ENCODE measurements at places on chromosomes 2 and 18.

DNA sequence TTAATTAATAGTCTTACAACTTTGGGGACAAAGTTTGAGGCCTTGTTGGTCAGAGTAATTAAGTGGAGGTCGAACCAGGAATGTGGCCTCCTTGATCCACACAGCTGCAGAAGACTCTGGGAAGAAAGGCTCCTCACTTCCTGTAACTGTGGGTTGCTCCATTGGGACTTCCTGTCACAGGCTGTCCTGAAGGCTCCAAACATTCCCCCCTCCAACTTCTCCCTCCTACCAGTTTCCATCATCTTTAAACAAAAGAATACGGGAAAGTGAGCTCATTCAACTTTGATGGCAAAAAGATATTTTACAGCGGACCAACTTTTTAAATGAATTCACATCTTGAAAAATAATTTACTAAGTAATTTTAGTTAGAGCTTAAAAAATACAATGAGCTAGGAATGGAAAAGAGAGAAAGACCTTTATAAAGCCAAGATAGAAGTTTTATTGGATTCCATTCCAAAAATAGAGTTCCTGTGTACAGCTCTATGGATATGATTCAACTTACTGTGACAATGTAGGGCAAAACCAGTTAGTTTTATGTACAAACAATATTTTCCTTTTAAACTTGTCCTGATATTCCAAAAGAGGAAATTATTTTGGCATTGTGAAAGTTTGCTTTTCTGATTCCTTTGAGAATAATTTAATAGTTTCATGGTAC lies 212.0 kb upstream of the NABP1 start:
- no peak for DNase-seq

DNA sequence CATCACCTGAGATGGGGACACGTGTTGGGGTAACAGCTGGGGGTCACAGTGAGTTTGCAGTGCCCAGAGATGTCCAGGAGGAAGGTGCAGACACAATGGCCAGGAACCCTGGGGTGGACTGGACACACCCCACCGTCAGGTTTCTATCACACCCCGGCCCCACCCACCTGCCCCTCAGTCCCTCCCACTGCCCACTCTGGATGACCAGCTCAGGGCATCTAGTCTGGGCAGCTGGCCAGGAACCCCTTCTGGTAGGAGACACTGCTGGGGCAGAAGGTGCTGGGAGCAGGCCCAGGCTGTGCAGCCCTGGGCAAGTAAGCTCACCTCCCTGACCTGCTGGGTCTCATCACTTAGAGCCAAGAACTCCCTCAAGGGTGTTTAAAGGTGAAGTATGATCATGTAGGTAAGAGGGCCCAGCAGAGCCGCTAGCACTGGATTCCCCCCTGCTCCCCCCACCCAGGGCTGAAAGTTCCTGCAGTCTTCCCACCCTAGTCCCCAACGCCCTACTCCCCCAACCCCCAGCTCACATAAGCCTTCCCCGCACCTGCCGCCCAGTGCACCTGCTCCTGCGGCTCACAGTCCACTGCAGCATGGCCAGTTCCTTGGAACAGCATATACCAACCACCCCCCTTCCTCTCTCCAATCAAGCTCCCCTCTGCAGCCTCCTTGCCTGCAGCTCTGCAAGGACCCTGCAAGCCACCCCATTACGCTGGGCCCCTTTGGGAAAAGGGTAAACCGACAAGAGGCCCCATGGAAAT lies 17.3 kb downstream of the BIN1 start:
- DNase-seq = no peak

GRCh38 chr18:63373161-63373560 lies 6.2 kb upstream of the KDSR start:
- no peak for DNase-seq

DNA sequence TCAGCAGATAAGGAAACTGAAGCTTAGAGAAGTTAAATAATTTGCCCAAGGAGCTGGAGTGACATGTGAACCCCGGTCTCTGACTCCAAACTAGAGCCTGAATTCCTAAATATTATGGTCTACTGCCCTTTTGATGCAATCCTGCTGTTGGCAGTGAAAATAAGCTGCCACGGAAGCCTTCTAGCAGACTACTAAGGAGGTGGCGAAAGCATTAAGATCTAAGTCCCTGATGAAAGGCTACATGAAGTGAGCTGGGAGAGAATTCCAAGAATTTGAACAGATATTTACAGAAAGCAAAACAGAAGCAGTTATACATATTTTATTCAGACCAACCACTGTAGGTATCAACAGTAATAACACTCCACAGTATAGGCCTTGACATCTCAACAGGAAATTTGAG lies 28.1 kb downstream of the TRMT61B start:
- no peak for DNase-seq

GRCh38 chr18:8063733-8064132 lies 496.6 kb downstream of the PTPRM start:
- DNase-seq = no peak

GRCh38 chr2:26860211-26860850 lies 12.4 kb downstream of the DPYSL5 start:
- DNase-seq = no peak

DNA sequence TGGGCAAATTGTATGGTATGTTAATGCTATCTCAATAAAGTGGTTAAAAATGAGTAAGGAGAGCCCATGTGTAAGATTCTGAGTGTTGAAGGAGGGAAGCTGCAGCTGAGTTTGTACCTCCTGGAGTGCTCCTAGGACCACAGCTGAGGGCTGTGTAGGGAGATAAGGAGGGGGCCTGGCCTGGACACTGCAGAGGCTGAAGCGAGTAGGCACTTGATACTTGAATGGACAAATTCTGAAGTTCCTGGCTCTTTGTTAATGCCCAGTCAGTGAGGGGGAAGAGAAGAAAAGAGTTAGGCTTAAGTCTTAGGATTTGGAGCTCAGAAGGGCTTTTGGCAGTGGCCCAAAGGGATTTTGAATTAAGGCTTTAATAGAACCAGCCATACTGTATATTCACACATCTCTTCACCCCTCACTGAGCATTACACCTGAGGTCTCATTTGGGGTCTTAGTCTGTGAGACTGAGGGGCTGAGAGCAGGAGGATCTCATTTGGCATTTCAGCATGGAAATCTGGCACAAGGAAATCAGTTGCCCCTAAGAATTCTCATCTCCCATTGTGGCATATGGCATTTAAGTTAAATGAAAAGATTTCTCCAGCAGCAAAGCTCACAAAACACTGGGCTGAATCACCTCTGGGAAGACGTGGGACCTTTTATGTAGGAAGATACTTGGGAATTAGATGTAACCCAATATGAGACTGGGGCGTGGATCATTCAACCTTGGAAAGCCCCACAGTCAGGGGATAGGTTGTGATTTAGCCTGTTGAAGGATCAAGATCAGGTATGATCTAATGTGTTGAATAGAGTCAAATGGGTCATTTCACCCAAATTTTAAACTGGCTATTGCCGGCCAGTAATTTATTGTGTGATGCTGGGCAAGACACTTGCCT lies 46.8 kb downstream of the LIPG start:
- DNase-seq = no peak

DNA sequence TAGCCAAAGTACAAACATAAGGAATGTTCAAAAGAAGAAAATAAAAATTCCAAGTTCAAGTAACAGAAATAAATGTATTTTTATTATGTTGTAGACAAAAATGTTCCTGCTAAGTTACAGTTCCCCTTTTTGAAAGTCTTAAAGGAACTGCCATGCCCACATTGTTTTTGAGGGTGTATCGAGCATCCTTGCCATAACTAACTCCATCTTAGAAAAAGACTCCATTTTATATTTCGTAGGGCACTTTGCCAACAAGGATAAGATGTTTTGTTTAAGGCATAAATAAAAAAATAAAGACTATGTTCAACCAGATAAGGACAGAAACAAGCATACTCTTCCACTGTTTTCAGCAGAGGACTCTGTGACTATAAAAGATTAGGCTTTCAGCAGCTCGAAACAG lies 67.3 kb downstream of the TMEM237 start:
- no peak for DNase-seq

- no peak for DNase-seq
These were observed 9.0 kb upstream of the SFXN5 start for GRCh38 chr2:73080321-73081131.

DNA sequence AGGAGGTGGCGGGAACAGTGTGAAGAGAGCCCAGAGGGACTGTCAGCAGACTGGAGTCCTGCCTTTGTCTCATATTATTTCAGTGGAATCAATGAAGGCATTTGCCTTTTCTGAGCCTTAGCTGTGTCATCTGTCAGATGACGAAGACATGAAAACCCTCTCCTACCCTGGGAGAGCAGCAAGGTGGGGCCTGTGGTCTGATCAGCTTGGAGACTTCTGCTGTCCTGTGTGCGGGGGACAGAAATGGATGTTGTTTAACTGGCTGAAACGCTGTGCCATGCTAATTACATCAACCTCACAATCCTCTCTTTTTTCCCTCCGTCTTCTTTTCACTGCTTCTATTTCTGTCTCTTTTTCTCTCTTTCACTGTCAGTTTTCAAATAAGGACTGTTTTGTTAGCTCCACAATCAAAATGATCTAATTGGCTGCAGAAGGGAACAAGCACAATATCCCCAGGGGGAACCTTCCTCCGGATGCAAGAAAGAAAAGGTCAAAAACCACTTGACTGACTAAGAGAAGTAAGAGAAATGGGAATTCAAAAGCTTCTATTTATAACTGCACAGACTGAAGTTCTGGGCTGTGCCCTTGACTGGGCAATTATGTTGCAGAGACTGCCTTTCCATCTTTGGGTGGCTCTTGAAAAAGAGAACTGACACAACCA lies 340.1 kb downstream of the CLIP4 start:
- DNase-seq = no peak

- no peak for DNase-seq
These were observed 124.7 kb upstream of the ZNF516 start for GRCh38 chr18:76619621-76620315.

GRCh38 chr18:25630682-25631081 lies 278.7 kb upstream of the ZNF521 start:
- no peak for DNase-seq

- DNase-seq = no peak
These were observed 98.8 kb downstream of the TRABD2A start for GRCh38 chr2:84781942-84782716.

- DNase-seq = no peak
These were observed 228.4 kb upstream of the FBXO11 start for GRCh38 chr2:48134704-48135103.

GRCh38 chr18:48313792-48314191 lies 95.4 kb downstream of the ZBTB7C start:
- DNase-seq = no peak

- no peak for DNase-seq
These were observed 16.4 kb downstream of the EPC2 start for GRCh38 chr2:148660999-148661398.

DNA sequence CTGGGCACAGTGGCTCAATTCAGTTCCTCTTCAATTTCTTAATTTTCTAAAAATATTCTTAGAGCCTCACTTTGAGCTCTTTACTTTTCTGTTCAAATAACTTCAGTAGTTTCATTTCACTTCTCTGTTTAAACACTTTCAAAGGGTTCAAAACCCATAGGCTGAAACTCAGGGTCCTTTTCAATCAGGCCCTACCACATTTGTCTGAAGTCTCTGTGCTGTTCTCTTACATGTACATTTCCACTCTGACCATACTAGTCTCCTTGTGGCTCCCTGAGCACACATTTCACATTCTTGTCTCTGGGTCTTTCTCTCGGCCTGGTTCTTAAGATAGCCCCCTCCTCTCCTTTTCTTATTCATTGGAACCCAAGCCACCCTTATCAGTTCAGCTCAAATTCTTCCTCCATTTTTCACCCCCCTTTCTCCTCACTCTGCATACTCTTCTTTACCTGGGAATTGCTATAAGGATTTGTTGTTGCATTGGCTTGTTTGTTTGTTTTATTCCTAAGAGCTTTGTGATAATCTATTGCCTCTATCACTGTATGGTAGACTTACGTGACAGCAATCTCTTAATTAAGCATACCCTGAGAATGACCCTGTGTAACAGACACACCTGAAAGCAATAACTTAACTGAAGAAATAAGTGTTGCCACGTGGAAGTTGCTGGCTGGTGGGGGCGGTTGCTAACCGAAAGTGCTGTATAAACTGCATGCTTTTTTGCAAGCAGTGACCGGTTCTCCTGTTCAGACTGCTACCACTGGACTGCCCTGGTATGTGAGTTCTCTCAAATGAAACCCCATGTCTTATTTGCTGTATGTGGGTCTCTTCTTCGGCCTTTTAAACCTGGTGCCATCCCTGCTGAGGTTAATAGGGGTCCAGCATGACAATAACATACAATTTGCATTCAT lies 27.7 kb upstream of the ACADL start:
- no peak for DNase-seq

DNA sequence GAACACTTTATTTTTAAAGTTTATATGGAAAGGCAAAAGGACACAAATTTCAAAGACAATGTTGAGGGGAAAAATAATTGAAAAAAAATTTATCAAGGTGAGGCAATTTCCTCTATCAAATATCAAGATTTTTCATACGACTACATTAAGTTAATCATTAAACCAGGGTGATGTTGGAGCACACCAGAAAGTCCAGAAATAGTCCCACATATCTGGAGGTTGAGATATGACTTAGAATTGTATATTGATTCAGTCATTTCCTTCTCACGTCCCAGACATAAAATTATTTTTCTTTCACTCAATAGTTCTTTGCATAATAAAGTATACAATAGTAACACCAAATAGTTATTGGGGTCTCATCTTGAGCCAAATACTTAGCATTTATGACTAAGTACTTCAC lies 605.1 kb downstream of the NUP35 start:
- no peak for DNase-seq

GRCh38 chr2:219369447-219369861 lies 18.3 kb downstream of the DNPEP start:
- no peak for DNase-seq

DNA sequence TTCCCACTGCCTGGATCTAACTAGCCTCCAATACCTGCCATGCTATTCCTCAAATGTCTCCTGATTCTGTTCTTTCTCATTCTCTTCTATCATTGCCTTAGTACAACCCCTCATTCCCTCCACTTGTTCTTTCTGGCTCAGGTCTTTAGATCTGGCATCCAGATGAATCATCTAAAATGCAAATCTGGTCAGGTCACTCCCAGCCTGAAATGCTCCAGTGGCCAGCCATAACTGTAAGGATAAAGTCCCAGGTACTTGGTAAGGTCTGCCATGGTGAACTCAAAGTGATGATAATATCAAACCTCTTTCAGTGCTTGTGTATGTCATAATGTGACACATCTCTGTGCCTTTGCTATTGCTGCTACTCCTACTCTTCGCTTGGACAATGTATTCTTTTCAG lies 2.9 kb upstream of the SNRNP27 start:
- no peak for DNase-seq

GRCh38 chr2:60830991-60831390 lies 50.4 kb upstream of the REL start:
- DNase-seq = no peak

DNA sequence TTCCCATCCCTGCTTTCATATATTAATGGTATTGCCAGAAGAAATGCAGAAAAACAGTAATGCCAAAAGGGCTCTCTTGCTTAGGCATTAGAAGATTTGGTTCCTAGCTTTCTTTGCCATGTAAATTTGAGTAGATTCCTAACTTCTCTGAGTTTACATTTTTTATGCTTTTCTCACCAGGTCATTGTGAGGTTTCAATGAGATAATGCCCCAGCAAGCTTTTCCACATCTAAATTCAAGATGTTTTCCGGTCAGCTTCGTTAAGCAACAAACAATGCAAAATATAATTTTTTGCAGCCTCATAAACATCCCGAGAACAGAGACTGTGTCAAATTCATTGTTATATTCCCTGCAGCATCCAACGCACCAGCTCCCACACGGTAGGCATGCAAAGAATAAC lies 44.9 kb downstream of the NCKAP5 start:
- no peak for DNase-seq
